Right atrium auricular region (tissue), 2 donors: ENCODE measurements at places on chromosomes 5 and 9. TPM values are rescaled to one million over a fixed set of nuclear protein-coding genes. Genes with fewer than 3 reads are reported as not detected.

- no peaks in the 10 kb centered on the region for H3K4me1 ChIP-seq
- H3K36me3 ChIP-seq, result no peaks in the 10 kb centered on the region
- H3K27me3 ChIP-seq, result no peaks in the 10 kb centered on the region
- DNase-seq, result no peak
Observed at GRCh38 chr5:80283360-80283759, 27.5 kb upstream of the SERINC5 start.

DNA sequence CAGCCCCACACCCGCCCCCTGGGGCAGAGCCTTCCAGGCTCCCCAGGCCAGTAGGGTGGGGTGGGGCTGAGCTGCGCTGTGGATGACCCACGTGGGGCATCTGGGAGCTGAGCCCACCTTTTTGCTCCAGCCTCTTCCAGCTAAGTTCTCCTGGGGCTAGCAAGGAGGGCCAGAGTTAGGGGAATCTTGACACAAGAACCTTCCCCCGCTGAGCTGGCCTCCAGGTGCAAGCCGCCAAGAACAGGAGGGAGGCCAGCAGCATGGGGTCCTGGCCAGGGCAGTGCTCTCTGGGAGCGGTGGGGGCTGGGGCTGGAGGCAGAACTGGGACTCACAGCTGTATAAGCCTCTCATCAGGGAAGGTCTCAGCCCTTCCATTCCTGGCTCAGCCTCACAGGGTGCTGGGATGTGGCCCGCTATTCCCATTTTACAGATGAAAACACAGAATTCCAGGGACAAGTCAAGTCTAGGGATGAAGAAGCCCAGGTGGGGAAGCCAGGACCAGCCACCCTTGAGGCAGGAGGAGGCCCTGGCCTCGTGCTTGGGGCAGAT lies 21.5 kb downstream of the SARDH start:
- no peaks in the 10 kb centered on the region for H3K36me3 ChIP-seq
- H3K27me3 ChIP-seq, result no peaks in the 10 kb centered on the region
- H3K4me1 ChIP-seq, result no peaks in the 10 kb centered on the region
- no peak overlapping the region for H3K27ac ChIP-seq

- H3K27ac ChIP-seq, result no peak overlapping the region
- no peak for DNase-seq
- no peaks in the 10 kb centered on the region for H3K36me3 ChIP-seq
- H3K27me3 ChIP-seq, result no peaks in the 10 kb centered on the region
- no peak overlapping the region for H3K4me3 ChIP-seq
Observed at GRCh38 chr5:98069876-98070512, 703.5 kb upstream of the RGMB start.

GRCh38 chr5:156245895-156246294 lies 81.1 kb upstream of the SGCD start:
- no peak overlapping the region for H3K4me3 ChIP-seq
- no peak for DNase-seq
- H3K4me1 ChIP-seq, result no peaks in the 10 kb centered on the region

GRCh38 chr9:34503406-34503805 lies 19.4 kb downstream of the ENHO start:
- peaks cover 21% of the 10 kb centered on the region for H3K4me1 ChIP-seq
- H3K4me3 ChIP-seq, result no peak overlapping the region
- H3K36me3 ChIP-seq, result no peaks in the 10 kb centered on the region
- H3K27ac ChIP-seq, result no peak overlapping the region

DNA sequence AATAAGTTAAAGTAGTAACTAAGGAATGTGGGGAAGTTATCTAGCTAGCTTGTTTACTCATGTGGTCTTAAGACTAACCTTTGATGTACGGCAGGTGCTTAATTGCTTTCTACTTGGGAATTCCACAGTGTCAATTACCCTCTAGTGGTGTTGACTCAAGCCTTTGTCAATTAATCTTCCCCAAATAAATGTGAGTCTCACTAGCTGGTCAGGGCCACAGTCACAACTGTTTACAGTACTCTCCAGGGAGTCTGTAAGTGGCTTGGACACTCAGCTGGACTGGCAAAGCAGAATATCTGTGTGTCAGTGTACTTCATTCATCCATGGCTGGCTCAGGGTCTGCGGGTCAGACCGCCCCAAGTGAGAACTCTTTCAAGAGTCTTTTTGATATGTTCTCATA lies 30.8 kb downstream of the SMIM3 start:
- no peaks in the 10 kb centered on the region for H3K4me1 ChIP-seq
- no peaks in the 10 kb centered on the region for H3K36me3 ChIP-seq
- H3K4me3 ChIP-seq, result no peak overlapping the region
- H3K27ac ChIP-seq, result no peak overlapping the region
- DNase-seq, result no peak
- H3K27me3 ChIP-seq, result no peaks in the 10 kb centered on the region

GRCh38 chr9:121619545-121620324 lies 31.7 kb upstream of the DAB2IP start:
- no peaks in the 10 kb centered on the region for H3K4me1 ChIP-seq
- no peak overlapping the region for H3K4me3 ChIP-seq
- no peaks in the 10 kb centered on the region for H3K27me3 ChIP-seq
- peak overlapping the region; percentile 63 for H3K27ac ChIP-seq
- DNase-seq, result no peak

- no peak overlapping the region for H3K4me3 ChIP-seq
- DNase-seq, result no peak
- H3K27ac ChIP-seq, result peak overlapping the region; percentile 97
- no peaks in the 10 kb centered on the region for H3K36me3 ChIP-seq
- no peaks in the 10 kb centered on the region for H3K27me3 ChIP-seq
Observed at GRCh38 chr5:96714951-96715451, 52.8 kb downstream of the CAST start.

DNA sequence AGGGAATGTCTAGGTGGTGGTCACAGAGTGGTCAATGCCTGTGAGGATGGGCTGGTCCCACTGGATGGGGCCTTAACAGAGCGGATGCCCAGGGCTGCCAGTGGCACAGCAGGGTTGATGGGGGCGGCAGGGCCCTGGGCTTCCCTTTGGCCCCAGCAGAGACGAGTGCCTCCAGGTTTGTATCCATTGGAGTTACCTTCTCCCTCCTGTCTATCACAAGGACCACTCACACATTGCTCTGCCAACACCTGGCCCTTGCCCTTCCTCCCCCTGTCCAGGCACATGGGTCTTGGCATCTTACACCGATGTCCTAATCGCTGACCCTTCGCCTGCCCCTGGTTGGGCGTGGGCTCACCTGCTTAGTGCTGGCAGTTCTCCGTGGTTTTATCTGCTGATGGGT lies 26.2 kb upstream of the IRX4 start:
- H3K4me3 ChIP-seq, result no peak overlapping the region
- no peaks in the 10 kb centered on the region for H3K36me3 ChIP-seq
- no peak for DNase-seq
- H3K27ac ChIP-seq, result no peak overlapping the region
- no peaks in the 10 kb centered on the region for H3K27me3 ChIP-seq

GRCh38 chr9:16689351-16689938 lies 181.0 kb downstream of the BNC2 start:
- no peak for DNase-seq
- H3K4me1 ChIP-seq, result peaks cover 18% of the 10 kb centered on the region
- H3K27ac ChIP-seq, result no peak overlapping the region
- no peaks in the 10 kb centered on the region for H3K36me3 ChIP-seq
- no peaks in the 10 kb centered on the region for H3K27me3 ChIP-seq
- H3K4me3 ChIP-seq, result no peak overlapping the region

- no peak overlapping the region for H3K4me3 ChIP-seq
- no peak overlapping the region for H3K27ac ChIP-seq
- H3K4me1 ChIP-seq, result no peaks in the 10 kb centered on the region
- H3K36me3 ChIP-seq, result no peaks in the 10 kb centered on the region
- H3K27me3 ChIP-seq, result no peaks in the 10 kb centered on the region
Observed at GRCh38 chr5:110048491-110048890, 358.8 kb downstream of the MAN2A1 start.

DNA sequence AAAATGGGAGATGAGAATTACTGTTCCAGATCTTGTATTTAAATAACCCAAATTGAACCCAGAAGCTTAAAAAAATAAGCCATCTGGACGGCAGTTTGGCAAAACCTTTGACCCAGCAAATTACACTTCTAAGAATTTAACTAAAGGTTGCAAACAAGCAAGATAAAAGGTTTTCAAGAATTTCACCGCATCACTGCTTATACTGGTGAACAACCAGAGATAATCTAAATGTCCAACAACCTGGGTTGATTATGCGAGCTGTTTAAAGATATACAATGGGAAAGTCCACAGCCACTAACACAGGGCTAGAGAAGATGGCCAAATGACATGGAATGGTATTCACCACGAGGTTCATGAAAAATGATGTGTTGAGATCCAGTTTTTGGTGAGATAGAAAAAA lies 149.3 kb downstream of the GNAQ start:
- no peaks in the 10 kb centered on the region for H3K27me3 ChIP-seq
- no peak overlapping the region for H3K27ac ChIP-seq
- H3K4me3 ChIP-seq, result no peak overlapping the region
- DNase-seq, result no peak
- H3K36me3 ChIP-seq, result no peaks in the 10 kb centered on the region

DNA sequence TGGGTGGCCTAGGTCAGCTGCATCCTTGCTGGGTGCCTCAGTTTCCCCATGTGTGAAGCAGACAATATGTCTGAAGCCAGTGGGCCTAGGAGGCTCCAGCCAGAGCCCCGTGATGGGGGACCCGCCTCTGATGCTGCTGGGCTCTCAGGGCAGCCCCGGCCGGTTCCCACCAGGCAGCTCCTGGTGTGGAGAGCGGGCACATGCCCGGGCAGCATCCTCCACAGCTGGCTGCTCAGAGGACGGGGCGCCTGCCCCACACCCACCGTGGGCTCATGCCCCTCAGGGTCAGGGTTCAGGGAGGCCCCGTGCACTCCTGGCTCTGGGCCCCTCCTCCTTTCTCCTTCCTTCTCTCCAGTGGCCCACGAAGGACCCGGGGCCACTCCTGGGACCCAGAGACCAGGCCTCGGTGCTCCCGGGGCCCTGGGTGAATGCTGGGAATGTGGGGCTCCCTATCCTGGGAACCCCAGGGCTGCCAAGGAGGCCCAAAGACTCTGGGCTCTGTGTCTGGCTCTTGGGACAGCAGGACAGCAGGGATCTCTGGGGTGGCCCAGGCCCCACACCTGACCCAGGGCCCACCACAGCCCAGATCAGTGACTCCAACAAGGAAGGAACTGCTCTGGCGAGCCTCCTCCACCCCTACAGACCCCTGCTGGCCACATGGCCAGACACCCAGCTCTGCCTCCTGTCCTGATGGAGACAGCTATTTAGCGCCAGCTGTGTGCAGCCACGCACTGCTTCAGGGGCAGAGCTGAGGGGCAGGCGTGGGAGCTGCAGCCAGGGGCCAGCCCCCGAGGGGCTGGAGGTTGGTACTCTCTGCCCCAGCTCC lies 39.5 kb upstream of the EGFL7 start:
- H3K4me3 ChIP-seq, result no peak overlapping the region
- no peak for DNase-seq
- no peaks in the 10 kb centered on the region for H3K27me3 ChIP-seq
- no peak overlapping the region for H3K27ac ChIP-seq

DNA sequence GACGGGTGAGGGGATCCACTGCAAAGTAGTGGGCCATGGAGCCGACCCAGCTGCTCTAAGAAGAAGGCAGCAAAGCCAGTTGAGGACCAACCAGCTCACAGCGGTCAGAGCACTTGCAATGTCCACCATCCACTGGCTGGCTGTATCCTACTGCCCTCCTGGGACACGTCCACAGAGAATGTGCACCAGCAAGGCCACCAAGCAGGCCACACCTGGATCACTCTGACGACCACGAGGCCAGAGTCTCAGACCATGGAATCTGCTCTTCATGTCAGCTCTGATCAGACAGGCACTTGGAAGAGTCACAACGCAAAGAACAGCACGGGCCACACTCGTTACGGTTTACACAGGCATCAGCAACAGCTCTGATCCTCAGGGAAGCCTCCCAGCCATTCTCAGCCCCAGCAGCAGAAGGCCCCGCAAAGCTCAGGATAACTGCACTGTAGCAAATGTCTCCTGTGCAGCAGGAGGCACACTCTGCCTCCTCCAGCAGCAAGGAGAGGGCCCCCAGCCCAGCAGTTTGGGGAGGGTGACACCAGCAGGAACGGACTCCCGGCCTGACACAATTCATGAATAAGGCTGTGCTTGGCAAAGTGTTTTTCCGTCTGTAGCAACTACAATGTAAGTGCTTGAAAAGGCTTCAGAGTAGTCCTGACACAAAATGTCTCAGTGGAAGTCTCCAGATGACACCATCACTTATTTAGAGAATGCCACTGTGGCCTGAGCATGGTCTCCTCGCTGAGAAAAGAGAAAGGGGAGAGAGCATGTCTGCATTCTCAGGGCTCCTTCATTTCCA lies 15.7 kb downstream of the SEMA4D start:
- H3K4me1 ChIP-seq, result peaks cover 14% of the 10 kb centered on the region
- no peak for DNase-seq
- H3K4me3 ChIP-seq, result no peak overlapping the region
- H3K27ac ChIP-seq, result no peak overlapping the region
- H3K27me3 ChIP-seq, result no peaks in the 10 kb centered on the region

DNA sequence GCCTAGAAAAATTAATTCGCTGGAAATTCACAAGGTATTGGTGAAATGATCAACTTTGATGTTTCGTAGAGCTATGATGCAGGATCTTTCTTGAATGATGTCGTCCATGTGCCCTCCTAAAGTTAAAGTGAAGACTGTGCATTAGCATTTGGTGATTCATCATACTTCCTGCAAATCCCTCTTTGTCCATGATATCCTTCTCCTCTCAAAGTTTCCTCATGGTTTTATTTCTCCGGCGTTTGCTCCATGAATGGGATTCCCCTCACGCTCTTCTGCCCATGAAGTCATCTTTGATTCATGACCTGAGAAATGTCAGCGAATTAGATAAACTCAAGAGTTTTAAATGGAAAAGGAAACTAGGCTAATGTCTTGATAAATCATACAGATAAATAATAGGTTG lies 372.7 kb downstream of the PSAT1 start:
- DNase-seq, result no peak
- H3K27me3 ChIP-seq, result no peaks in the 10 kb centered on the region
- no peak overlapping the region for H3K4me3 ChIP-seq
- no peaks in the 10 kb centered on the region for H3K4me1 ChIP-seq
- no peaks in the 10 kb centered on the region for H3K36me3 ChIP-seq

- no peaks in the 10 kb centered on the region for H3K4me1 ChIP-seq
- peaks cover 6% of the 10 kb centered on the region for H3K36me3 ChIP-seq
- H3K27ac ChIP-seq, result no peak overlapping the region
- no peak overlapping the region for H3K4me3 ChIP-seq
- DNase-seq, result no peak
- H3K27me3 ChIP-seq, result no peaks in the 10 kb centered on the region
Observed at GRCh38 chr9:97900738-97901565, 21.3 kb downstream of the TRMO start.

- peaks cover 7% of the 10 kb centered on the region for H3K4me1 ChIP-seq
- H3K27me3 ChIP-seq, result no peaks in the 10 kb centered on the region
- DNase-seq, result no peak
- peaks cover 18% of the 10 kb centered on the region for H3K36me3 ChIP-seq
- H3K27ac ChIP-seq, result no peak overlapping the region
- no peak overlapping the region for H3K4me3 ChIP-seq
Observed at GRCh38 chr9:130461218-130461630, 16.5 kb downstream of the ASS1 start.

The CREBRF gene
- 22.5 TPM for total RNA-seq

The FOXD4L5 gene
- total RNA-seq, result not detected

The AQP7 gene
- total RNA-seq, result 74.9 TPM

The GTF2H2 gene
- total RNA-seq, result 10.4 TPM

The TICAM2 gene
- 0.67 TPM for total RNA-seq

The NEUROG1 gene
- total RNA-seq, result not detected

The PDE4D gene
- total RNA-seq, result 43.3 TPM

The OTULINL gene
- total RNA-seq, result 2.1 TPM
